Activated CD8-positive, alpha-beta memory T cell treated with anti-CD3 and anti-CD28 coated beads for 4 hours (primary cell): ENCODE measurements at places on chromosomes 1 and 21.

DNA sequence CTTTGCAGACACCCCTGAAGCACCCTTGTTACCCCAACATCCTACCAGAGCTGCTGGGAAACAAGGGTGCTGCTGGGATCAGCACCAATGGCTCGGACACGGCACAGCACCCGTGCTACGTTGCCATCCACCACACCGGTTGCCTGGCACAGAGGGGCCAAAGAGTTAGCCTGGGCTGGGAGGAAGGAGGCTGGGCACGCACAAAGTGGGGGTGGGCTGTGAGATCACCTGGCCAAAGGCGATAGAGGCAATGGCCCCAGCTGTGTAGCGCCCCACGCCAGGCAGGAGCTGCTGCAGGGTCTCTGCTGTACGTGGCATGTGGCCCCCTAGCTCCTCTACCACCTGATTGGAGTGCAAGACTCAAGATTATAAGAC is 5.6 kb downstream of the HPDL start:
- DNase-seq, result no peak

DNA sequence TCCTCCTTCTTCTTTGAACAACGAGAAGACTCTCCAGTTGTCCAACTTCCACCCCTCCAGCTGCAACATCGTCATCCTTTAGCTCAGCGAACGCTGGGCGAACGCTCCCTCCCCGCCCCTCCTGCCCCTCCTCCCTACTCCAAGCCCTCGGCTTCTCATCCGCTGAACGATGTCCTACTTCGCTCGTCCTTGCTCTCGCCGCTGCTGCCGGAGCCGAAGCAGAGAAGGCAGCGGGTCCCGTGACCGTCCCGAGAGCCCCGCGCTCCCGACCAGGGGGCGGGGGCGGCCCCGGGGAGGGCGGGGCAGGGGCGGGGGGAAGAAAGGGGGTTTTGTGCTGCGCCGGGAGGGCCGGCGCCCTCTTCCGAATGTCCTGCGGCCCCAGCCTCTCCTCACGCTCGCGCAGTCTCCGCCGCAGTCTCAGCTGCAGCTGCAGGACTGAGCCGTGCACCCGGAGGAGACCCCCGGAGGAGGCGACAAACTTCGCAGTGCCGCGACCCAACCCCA is at the start of gene BCAN:
Gene BCAN (plus strand): TSS at position 357 of the 504 bp plus-strand sequence. CDS start 3,938 bp downstream, outside the sequence.
- no peak for DNase-seq

DNA sequence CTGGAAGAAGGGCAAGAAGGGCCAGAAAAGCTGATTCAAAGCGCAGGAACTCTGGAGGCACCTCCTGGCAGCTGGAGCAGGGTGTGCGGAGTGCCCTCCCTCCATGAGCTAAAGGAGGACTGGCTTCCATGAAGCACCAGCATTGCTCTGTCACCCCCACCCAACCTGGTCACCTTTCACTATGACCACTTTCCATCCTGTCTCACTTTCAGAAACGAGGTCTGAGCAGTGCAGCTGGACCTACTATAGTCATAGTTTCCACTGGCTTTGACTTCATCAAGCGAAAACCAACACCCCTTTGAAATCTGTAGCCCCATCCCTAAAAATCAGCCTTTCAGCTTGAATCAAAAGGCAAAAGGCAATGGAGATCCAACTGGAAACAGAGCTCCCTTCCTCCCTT is 84.8 kb upstream of the CACNA1E start:
- no peak for DNase-seq

- no peak for DNase-seq
These were observed 563.4 kb upstream of the PLXNA2 start for GRCh38 chr1:208807446-208808127.

- no peak for DNase-seq
These were observed 48.5 kb upstream of the KCTD3 start for GRCh38 chr1:215518594-215518993.

DNA sequence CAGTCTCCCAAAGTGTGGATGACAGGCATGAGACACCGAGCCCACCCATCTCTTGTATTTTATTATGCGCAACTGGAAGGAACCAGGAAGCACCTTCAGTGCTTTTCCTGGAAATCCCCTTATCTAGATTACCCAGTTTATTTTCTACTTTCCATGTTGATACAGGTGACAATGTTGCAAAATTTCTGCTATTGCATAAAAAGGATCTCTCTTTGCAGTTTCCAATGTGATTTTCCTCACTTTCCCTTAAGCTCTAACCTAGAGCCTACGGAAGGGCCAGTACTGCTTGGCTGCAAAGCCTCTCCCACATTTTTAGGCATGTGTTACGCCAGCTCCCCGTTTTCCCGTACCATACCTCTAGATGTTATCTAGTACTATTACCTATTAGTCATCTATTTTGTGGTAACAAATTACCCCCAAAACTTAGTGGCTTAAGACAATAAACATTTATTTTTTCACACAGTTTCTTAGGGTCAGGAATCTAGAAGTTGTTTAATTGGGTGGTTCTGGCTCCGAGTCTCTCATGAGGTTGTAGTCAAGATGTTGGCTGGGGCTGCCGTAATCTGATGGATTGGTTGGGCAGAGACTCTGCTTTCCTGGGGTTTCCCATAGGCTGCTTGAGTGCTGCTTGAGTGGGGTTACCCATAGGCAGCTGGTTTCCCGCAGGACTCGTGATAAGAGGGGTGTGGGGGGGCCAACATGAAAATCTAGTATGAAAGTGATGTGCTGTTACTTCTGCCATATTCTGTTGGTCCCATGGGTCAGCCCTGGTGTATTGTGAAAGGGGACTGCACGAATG is 131.5 kb upstream of the HNRNPU start:
- no peak for DNase-seq

- no peak for DNase-seq
These were observed 5.1 kb downstream of the MAP7D1 start for GRCh38 chr1:36160949-36161485.

GRCh38 chr21:41706678-41707077 is 60.2 kb downstream of the RIPK4 start:
- DNase-seq, result no peak

GRCh38 chr1:154753426-154753825 is 116.7 kb downstream of the KCNN3 start:
- no peak for DNase-seq

- DNase-seq, result no peak
These were observed 31.3 kb downstream of the INKA2 start for GRCh38 chr1:111707906-111708305.

GRCh38 chr1:174676856-174677255 is 229.1 kb downstream of the GPR52 start:
- no peak for DNase-seq

DNA sequence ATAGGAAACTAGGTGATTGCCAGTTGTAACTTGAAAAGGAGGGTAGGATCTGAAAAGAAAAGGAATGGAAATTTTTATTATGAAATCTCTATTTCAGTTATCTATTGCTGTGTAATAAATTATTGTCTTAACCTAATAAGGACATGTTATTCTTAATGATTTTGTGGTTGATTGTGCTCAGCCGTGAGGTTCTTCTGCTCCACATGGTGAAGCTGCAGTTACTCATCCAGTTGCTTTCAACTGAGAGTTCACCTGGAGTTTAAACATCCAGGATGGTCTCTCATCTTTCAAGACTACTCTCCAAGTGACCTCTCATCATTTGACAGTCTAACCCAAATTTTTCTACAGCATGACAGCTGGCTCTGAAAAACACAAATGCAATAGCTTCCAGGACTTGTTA is 96.0 kb downstream of the ATG4C start:
- DNase-seq, result no peak

GRCh38 chr1:183941001-183941400 is 96.5 kb downstream of the COLGALT2 start:
- no peak for DNase-seq

DNA sequence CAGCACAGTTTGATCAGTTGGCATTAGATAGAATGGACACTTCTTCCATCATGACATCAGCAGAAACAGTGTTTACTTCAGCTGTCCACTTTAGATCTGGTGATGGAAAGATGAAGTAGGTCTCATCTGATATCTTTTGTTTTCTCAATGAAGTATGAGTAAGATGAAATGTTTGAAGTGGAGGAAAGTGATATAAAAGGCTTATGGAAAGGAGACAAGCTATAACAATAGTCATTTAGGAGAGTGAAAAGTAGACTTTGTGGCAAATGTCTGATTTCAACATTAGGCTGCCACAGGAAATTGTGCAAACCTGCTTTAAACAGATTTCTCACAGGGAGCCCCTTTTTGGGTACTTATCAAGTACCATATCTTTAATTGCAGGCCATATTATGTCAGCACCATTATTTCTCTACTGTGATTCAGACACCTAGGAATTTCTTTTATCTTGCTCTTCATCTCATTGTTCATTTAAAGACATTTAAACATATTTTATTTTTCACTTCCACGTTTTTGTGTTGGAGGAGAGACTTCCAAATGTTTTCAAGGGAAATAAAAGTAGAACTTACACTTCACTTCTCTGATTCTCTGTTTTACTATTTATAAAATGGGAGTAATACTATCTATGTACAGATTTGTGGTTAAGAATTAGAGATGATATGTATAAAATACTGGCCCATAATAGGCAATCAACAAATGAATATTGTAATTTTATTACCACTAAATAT is 18.1 kb downstream of the PDC start:
- DNase-seq, result no peak

GRCh38 chr1:170461762-170462384 is 70.1 kb upstream of the GORAB start:
- no peak for DNase-seq

GRCh38 chr1:44947063-44947773 is 39.2 kb downstream of the EIF2B3 start:
- DNase-seq, result no peak

- DNase-seq, result no peak
These were observed 19.1 kb downstream of the TMEM51 start for GRCh38 chr1:15172405-15173259.

- no peak for DNase-seq
These were observed 573 bp downstream of the PSMG1 start for GRCh38 chr21:39182484-39183271.

DNA sequence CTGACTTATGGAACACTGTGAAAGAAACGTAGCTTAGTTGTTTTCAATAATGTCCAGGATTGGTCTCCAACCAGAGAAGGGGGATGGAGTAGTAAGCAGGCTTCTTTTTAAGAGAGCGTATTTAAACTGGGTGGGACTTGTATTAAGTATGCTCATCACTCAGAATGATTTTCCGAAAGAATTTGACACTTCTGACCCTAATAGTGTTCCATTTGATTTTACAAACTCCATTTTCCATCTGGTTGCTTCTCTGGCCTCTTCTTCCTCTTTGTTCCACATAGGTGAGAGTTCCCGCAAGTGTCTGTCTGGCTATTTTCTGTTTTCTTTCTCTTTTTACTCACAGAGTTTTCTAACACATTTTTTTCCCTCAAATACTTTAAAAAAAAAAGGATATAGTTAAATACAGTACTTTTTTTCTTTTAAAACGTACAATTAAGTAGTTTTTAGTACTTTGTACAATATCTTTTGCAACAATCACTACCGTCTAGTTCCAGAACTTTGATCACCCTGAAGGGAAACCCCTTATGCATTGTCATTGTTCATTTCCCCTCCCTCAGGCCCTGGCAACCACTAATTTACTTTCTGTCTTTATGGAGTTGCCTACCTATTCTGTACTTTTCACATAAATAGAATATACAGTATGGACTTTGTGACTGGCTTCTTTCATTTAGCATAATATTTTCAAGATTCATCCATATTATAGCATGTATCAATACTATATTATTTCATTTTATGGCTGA is 67.0 kb downstream of the RASAL2 start:
- no peak for DNase-seq

- no peak for DNase-seq
These were observed 62.7 kb upstream of the IPO9 start for GRCh38 chr1:201766131-201766866.

DNA sequence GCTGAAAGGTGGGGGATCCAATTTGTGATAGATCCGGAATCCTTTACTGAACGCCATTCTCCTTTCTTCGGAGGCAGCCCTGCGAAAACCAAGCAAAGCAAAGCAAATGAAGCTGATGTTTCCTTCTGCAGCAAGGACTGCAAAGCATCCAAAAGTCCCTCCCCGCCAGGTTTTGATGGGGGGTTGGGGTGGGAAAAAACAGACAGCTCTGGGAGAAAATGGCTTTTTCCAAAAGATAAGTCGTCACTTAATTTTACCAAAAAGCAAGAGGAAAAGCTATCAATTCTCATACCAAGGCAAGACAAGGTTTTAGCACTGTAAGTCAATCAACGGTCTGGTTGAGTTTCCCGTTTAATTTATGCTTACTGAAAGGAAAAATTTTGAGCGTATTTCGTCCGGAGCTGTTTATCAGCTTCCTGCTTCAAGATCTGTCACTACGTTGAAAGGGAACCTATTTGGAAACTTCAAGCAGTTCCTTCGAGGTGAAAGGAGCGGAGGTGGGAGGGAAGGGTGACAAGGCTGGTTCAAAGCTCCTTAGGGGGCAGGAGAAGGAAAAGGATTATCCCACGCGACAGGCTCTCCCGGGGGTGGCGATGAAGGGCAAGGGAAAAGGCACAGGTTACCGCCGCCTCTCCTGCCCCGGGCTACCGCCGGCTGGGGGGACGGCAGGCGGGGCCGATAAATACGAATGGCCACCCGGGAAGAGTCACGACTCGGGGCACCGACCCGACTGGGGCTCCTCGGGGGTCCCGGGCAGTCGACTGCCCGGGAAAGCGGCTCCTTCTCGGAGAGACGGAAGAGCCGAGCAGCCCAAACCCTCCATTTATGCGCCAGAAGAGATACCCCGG is 750 bp downstream of the SYNJ1 start:
- no peak for DNase-seq

DNA sequence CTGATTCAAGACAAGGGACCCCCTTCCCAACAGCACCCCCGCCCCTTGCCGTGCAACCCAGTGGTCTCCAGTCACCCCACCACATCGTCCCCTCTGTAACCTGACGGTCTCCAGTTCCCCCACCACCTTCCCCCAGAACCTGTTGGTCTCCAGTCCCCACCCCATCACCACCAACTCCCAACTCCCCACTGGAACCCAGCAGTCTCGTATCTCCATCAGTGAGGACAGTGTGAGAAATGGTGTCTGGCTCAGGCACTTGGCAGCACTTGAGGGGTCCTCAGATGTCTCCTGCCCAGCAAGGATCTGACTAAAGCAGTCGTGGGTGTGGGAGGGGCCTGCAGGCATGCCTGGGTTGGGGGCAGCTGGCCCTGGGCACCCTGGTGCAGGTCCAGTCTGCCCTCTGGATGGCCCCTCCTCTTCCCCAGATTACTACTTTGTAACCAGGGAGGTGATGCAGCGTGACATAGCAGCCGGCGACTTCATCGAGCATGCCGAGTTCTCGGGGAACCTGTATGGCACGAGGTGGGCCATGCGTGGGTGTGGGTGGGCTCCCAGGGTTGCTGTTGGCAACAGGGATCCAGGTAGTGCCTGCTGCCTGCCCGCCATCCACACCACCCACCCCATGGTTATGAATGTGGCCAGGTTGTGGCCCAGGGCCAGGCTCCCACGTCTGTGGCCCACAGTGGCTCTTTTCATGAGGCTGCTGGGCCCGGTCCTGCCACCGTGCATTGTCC is 3.1 kb upstream of the GJC2 start:
- DNase-seq, result no peak

- DNase-seq, result no peak
These were observed 355.4 kb downstream of the PTPRU start for GRCh38 chr1:29591601-29592260.
